ENCODE measurements at places on chromosomes 2 and 18.

DNA sequence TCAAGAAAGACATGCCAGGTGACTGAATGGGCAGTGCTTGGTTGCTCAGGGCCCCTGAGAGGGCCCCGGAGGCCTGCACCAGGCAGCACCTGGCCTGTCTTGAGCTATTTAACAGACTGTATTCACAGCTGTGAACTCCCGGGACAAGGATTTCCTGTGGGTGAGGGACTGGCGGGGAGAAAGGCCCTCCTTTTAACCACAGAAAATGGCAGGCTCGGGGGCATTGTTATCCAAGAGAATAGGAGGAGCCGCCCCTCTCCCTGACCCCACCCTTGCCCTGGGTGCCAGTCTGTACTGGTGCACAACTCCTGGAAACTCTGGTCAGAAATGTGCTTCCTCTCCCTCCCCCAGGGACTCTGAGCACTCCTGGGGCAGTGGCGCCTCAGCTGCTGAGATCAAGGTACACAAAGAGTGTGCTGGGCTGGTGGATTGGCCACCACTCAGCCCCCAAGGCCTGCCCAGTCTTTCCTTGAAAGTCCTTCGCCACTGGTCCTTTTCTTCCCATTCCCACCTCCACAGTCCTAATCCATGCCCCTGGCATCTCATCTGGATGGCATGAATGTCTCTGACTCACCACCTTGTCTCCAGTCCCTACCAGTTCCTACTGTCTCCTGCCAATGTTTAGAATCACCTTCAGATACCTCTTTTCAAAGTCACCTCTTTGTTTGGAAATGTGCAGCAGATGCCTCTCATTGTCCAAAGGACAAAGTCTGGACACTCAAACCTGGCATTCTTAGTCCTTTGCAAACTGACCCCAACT lies 19.6 kb upstream of the EPAS1 start:
- no peak for DNase-seq
- H3K27me3 ChIP-seq = no peaks in the 10 kb centered on the region
- H3K4me3 ChIP-seq = no peak overlapping the region

GRCh38 chr2:234686088-234686890 lies 189.4 kb upstream of the ARL4C start:
- DNase-seq = no peak
- H3K27ac ChIP-seq = no peak overlapping the region
- no peaks in the 10 kb centered on the region for H3K27me3 ChIP-seq
- H3K36me3 ChIP-seq = no peaks in the 10 kb centered on the region

DNA sequence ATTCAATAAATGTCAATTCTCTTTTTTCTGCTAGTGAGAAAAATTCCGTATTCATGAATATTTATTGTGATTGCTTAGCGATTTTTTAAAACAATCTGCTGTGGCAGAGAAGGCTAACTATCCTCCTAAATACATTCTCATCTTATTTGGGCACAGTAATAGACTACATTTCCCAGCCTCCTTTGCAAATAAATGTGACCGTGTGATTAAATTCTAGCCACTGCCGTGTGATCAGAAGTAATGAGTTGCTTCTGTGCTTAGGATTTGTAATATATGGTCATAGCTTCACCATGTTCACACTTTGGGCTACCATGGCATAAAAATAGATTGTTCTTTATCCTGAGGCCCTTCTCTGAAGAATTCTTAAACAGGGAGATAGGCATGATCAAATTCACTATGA lies 179.6 kb downstream of the FAM124B start:
- no peak overlapping the region for H3K27ac ChIP-seq
- H3K4me1 ChIP-seq = no peaks in the 10 kb centered on the region
- no peak for DNase-seq
- no peak overlapping the region for H3K4me3 ChIP-seq

GRCh38 chr2:239824046-239824694 lies 201.0 kb downstream of the NDUFA10 start:
- no peaks in the 10 kb centered on the region for H3K4me1 ChIP-seq
- DNase-seq = peak; percentile 9
- H3K4me3 ChIP-seq = no peak overlapping the region
- H3K27ac ChIP-seq = no peak overlapping the region

DNA sequence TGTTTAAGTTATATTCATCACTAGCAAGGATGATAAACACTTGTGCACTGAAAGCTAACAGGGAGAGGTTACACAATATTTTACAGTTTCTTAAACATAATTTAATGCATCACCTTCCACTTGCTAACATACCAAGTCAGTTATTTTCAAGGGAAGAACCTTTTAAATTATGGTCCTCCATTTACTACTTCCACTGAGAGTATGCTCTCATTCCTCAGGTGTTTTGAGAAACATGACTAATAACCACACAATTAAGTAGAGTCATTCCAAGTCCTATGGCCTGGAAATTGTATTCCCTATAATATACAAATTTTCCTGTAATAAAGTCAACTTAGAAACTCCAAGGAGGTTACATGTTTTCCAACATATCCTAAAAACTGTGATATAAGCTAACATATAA lies 152.3 kb upstream of the STON1 start:
- no peaks in the 10 kb centered on the region for H3K4me1 ChIP-seq
- no peaks in the 10 kb centered on the region for H3K36me3 ChIP-seq
- no peak for DNase-seq
- H3K27ac ChIP-seq = no peak overlapping the region
- H3K27me3 ChIP-seq = no peaks in the 10 kb centered on the region

DNA sequence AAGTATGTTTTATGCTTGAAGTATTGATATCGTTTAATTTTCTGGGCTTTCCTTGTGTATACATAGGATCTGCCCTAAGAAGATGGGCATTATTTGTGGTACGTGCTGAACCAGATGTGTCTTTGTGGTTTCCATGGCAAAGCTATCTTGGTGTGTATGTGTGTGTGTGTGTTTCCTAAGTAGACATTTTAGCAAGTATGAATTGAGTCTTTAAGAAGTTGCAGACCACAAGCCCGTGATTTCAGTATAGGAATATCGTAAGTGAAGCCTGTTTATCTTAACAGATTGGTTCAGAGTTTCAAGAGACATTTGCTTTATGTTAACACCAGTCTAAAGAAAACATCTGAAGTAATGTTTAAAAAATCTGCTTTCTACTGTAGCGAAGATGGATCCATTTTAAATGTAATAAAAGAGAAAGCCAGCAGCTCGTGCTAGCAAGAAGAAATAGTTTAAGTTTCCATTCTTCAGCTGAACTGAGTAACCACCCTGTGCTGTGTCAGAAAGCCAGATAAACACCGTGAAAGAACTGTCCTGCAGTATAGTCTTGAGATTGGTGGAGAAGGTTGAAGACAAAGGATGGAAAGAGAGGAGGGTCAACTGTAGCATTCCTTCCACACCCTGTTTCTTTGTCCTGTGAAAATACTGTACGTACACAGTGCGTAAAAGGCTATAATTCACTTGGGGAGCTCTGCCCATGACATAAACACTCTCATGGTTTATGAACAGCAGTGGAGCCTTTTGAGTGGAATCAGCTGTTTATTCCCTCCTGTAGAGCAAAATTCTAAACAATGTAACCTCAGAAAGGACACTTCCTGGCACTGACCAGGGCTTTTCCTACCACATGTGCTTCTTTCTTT lies 91.9 kb upstream of the FOSL2 start:
- DNase-seq = no peak
- no peaks in the 10 kb centered on the region for H3K4me1 ChIP-seq
- no peak overlapping the region for H3K27ac ChIP-seq

DNA sequence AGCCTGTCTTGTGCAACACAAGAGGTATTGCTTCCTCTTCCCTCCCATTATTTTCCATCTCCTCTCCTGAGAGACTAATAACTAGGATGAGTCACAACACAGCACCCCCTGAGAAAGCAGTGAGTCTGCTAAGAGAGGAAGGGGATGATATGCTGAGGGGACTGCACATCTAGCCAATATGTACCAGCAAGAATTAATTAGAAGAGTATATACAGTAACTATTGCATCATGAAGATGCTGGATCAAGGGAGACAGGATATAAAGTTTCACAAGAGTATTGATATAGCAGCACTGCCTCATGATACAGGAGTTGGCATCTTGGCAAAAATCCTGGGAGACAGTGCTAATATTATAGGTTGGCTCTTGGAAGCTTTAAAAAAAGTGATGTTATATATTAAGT lies 289.9 kb upstream of the RBMS1 start:
- H3K36me3 ChIP-seq = no peaks in the 10 kb centered on the region
- no peaks in the 10 kb centered on the region for H3K4me1 ChIP-seq
- no peak overlapping the region for H3K27ac ChIP-seq
- no peaks in the 10 kb centered on the region for H3K27me3 ChIP-seq
- DNase-seq = no peak
- H3K4me3 ChIP-seq = no peak overlapping the region

DNA sequence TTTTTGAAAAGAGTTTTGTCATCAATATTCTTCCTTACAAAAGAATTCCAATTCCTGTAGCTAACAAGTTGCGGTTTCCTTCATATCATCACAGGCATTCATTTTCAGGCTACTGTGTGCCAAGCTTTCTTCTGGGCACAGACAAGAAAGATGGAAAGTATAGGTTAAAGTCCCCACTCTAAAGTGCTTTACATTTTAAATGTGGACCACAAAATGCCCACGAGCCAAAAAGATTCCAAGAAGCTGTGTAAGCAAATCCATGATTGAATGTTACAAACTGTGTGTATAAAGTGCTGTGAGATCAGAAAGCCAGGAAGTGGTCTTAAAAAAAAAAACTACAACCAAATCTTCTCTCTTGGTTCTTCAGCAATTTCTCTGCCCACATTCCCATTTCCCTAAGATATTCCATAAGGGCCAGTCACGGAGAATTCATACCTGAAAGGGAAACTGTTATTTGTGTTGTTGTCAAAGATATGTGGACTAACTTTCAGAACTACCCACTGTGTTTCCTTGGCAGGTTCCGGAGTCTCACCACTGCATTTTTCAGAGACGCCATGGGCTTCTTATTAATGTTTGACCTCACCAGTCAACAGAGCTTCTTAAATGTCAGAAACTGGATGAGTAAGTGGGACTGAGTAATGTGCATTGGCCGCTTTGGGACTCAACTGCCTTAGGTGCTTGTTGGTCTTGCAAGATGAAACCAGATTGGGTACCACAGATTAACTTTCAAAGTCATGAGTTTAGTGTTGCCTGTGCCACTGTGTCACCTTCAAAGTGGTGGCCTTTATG lies 55.7 kb downstream of the RAB27B start:
- no peak for DNase-seq
- no peaks in the 10 kb centered on the region for H3K4me1 ChIP-seq
- no peaks in the 10 kb centered on the region for H3K36me3 ChIP-seq
- H3K4me3 ChIP-seq = no peak overlapping the region
- no peak overlapping the region for H3K27ac ChIP-seq
- H3K27me3 ChIP-seq = no peaks in the 10 kb centered on the region

DNA sequence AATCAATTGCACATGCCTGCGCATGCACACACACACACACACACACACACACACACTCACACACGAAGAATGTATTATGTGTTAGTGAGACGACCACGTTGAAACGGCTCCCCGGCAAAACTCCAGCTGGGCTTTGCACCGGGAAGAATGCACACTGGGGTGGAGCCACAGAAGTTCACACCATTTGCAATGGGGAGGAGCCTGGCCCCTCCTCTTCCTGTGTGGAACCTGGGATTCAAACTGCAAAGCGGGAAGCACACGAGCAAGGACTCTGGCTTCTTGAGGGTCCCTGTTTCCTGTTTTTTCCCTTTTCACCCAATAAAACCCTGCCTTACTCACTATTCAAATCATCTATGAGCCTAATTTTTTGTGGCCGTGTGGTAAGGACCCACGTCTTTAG lies 304.0 kb upstream of the TMEFF2 start:
- no peaks in the 10 kb centered on the region for H3K27me3 ChIP-seq
- no peak overlapping the region for H3K27ac ChIP-seq
- no peaks in the 10 kb centered on the region for H3K36me3 ChIP-seq
- no peaks in the 10 kb centered on the region for H3K4me1 ChIP-seq

DNA sequence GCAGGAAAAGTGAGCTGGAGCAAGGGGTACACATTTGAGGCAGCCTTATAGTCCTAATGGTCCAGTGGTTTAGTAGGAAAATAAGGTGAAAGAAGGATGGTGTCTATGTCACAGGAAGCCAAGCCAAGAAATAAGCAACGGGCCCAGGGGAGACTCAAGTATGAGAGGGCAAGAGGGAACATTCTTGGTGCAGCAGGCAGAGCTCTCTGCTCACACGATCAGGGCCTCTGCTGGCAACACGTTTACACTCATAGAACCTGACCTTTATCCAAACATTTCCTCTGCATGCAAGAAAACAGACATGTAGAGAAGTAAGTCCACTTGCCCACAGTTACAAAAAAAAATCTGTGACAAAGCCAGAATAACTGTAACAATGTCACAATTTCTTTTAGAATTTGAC lies 32.6 kb upstream of the LRRC30 start:
- no peaks in the 10 kb centered on the region for H3K27me3 ChIP-seq
- H3K36me3 ChIP-seq = no peaks in the 10 kb centered on the region
- DNase-seq = no peak
- H3K27ac ChIP-seq = no peak overlapping the region

DNA sequence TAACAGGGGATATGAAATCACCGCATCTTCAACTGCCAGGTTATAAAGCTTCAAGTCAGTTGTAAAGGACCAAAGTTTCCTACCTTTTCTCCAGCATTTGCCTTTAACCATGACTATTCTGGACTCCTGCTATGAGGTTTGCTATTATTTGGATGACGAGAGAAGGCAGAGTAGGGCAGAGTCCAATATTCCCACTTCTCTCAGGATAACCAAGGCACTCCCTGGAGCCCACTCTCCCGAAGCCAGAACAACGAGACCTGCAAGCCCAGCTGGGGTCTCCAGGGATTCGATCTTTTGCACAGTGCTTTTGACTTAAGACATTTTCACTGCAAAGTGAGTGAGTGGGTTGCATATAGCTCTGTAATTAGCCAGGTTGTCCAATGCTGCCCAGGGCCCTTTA lies 77.1 kb upstream of the ZNF397 start:
- H3K4me3 ChIP-seq = no peak overlapping the region
- no peak overlapping the region for H3K27ac ChIP-seq
- DNase-seq = no peak
- no peaks in the 10 kb centered on the region for H3K36me3 ChIP-seq

DNA sequence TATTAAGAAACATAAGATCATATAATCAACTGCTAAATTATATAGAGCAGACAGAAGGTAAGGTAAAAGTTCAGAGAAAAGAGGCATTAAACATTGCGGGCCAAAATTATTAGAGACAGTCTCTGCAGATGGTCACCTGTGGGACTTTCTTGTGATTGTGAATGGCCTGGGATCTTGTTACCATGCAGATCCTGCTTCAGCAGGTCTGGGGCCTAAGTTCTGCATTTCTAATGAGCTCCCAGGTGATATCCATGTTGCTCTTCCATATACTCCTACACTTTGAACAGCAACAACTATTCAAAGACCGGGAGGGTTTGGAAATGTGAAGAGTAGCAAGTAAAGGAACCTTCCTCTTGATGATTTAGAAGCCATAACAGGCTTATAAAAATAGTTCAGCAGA lies 8.5 kb upstream of the ETAA1 start:
- DNase-seq = no peak
- no peaks in the 10 kb centered on the region for H3K4me1 ChIP-seq
- no peaks in the 10 kb centered on the region for H3K36me3 ChIP-seq
- H3K4me3 ChIP-seq = no peak overlapping the region
- H3K27ac ChIP-seq = peak overlapping the region; percentile 10
- H3K27me3 ChIP-seq = no peaks in the 10 kb centered on the region

GRCh38 chr2:217842017-217842416 lies 160.8 kb downstream of the TNS1 start:
- H3K4me1 ChIP-seq = no peaks in the 10 kb centered on the region
- no peak overlapping the region for H3K4me3 ChIP-seq
- H3K27ac ChIP-seq = no peak overlapping the region

- no peak for DNase-seq
- no peak overlapping the region for H3K27ac ChIP-seq
- no peaks in the 10 kb centered on the region for H3K36me3 ChIP-seq
- H3K4me1 ChIP-seq = no peaks in the 10 kb centered on the region
Observed at GRCh38 chr2:197235711-197236110, 74.9 kb downstream of the ANKRD44 start.
